ENCODE measurements at places on chromosomes 7 and 10.

DNA sequence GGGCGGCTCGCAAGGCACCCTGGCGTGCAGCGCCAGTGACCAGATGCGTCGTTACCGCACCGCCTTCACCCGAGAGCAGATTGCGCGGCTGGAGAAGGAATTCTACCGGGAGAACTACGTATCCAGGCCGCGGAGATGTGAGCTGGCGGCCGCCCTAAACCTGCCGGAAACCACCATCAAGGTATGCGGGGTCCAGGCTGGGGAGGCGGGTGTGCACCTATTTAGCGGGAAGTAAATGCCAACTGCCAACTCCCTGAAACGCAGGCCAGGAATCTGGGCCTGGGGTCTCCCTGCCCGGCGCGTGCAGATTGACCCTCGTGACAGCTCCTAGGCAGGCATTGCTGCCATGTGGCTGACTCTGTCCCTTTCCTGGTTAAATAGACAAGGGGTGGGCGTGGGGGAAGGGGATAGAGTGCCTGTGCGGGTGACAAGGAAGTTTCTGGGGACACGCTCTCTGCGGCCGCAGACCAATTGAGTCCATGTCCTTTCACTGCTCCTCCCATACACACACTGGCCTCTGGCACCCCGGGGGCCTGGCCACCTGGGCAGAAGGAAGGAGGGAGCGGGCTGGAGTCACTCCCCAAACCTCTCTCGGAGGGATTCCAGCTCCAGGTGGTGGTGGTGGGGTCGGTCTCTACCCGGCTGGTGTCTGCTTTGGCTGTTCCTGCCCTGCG, 2.7 kb downstream of the EVX1 start:
- DNase-seq = no peak

DNA sequence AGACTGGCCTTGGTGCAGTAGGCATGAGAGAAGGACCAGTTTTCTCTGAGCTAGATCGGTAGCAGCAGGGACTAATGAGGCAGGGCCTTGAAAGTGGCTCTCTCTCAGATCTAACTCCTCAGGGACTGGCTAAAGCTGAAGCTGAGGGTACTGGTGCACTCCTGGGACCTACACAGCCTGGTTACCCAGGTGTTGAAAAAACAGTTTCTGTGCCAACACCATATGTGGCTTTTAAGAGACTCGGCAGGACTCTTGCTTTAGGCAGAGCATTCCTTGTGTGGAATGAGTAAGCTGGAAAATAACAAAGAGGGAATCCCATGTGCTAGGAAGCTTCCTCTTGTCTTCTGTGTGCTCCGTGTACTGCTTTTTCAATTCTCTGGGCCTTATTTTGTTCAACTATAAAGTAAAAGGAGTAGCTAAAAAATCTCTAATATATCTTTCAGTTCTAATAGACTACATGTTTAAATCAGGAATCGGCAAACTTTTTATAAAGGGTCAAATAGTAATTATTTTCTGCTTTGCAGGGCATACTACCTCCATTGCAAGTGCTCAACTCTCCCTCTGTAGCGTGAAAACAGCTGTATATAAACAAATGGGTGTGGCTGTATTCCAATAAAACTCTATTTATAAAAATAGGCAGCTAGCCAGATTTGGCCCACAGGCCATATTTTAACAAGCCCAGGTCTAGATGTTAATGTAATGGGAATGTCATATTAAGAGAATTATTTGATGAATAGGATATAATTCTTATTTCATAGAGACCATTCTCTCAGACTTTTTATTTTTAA, 186.1 kb upstream of the KAT6B start:
- DNase-seq = no peak

DNA sequence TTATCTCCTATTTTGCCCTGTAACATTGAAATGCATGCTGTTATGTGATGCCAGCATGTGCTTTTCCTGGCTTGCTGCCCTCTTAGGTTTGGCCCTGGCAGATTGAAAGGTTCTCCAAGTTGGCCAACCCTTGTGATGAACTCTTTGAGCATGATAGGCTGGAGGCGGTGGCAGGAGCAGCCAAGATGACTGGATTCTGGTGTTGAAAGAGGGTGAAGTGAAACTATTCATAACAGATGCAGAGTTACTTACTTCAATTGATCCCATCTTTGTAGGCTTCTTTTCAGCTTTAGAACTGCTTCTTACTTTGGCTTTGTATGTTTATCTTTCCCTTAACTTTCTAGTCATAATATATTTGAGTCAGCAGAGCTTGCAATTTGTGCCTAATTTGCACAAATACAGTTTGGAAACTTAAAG, 57.6 kb downstream of the BICC1 start:
- DNase-seq = no peak

GRCh38 chr10:105347487-105347886, 706.4 kb downstream of the SORCS3 start:
- DNase-seq = no peak

DNA sequence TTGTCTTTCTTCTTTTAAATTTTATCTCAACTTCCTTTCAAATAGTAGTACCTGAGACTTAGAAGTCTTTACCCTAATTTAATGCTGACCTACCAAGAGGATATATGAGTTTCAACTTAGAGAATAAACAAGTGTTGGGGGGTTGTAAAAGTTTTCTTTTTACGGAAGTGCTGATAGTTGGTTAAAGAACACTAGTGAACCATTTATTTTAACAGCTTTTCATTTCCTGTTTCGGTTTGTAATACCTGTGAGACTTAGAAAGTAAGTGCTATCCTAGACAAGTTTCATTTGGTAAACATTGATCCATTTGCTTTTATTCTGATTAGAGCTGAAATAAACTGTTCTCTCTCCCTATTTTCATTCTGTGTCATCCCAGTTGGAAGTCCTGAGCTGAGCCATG, 683.1 kb upstream of the SORCS1 start:
- no peak for DNase-seq

- no peak for DNase-seq
Measured at GRCh38 chr10:44427037-44427436, 42.1 kb upstream of the CXCL12 start.

- no peak for DNase-seq
Measured at GRCh38 chr10:33493497-33493896, 159.0 kb upstream of the NRP1 start.

Data from activated naive CD4-positive, alpha-beta T cell treated with anti-CD3 and anti-CD28 coated beads for 36 hours (primary cell).